ENCODE measurements at places on chromosomes 1 and 21.

DNA sequence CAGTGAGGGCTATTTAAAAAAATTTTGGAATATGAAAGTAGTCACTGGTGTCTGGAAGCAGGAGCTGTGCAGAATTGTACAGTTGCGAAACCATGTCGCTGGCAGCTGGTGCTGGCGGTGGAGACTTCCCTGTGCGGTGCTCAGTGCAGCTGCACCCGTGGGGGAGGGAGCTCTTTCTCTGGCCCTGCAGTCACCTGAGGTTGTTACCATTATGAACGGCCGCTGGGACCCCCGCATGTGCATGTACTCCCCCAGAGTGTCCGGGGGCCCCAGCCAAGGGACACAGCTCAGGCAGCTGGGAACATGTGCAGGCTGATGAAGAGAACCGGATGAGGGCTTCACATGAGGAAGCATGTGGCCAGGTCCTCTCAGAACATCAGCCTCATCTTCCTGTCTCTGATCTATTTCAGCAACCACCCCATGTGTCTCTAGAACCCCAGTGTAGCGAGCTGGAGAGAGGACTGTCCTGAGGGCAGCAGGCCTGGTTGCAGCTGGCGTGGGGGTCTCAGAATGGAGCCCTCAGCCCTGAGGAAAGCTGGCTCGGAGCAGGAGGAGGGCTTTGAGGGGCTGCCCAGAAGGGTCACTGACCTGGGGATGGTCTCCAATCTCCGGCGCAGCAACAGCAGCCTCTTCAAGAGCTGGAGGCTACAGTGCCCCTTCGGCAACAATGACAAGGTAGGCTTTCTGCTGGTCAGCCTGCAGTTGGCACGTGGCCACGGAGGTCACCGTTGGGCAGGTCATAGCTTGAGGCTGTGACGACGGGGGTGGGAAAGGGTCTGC, at the start of gene TRPM2:
TRPM2 (plus strand) TSS at position 431 of the 780 bp plus-strand sequence; CDS start at position 511, 80 bp downstream.
- peak; percentile 48 for DNase-seq

- no peak for DNase-seq
These were observed 98.9 kb downstream of the RGS2 start for GRCh38 chr1:192907545-192908243.

- DNase-seq: no peak
These were observed 2.4 kb upstream of the MFSD2A start for GRCh38 chr1:39952359-39953110.

DNA sequence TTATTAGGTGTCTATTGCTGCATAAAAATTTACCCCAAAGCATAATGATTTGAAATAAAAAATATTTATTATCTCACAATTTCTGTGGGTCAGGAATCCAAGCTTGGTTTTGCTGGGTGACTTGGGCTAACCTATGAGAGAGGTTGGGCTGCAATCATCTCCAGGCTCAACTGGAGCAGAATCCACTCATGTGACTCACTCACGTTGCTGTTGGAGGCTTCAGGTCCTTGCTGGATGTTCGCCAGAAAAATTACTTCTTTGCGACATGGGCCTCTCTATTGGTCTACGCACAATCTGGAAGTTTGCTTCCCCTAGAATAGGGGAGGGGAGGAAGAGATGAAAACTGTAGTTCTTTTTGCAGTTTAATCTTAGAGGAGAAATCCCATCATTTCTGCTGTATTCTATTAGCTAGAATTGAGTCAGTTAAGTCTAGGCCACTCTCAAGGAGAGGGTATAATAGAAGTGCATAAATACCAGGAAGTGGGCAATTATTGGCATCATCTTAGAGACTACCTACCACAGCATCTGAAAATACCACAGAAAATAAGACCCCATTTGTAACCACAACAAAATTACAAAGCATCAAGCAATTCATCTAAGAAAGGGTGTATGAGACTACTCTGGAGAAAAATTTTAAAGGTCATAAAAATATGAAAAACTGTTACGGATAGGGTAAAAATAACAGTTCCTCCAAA, 5.7 kb upstream of the FASLG start:
- no peak for DNase-seq

- no peak for DNase-seq
These were observed 3.0 kb upstream of the S100A9 start for GRCh38 chr1:153354515-153355193.

DNA sequence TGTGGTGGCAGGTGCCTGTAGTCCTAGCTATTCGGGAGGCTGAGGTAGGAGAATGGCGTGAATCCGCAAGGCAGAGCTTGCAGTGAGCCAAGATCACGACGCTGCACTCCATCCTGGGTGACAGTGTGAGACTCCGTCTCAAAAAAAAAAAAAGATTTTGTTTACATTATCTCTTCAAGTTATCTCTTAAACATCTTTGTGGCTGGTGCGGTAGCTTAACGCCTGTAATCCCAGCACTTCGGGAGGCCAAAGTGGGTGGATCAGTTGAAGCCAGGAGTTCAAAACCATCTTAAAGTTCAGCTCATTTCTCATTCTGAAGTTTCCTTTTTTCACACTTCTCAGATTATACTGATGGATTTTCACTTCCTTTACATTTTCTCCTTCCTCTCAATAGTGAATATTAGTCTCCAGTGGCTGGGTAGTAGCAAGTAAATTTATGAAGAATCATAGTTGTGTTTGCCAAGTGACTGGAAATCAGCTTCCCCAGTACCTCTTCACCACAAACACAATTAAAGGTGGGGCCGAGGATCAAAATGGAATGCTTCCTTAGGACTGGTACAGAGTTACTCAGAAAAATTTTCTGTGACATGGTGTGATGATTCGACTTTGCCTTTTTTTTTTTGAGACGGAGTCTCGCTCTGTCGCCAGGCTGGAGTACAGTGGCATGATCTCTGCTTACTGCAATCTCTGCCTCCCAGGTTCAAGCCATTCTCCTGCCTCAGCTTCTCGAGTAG, 13.8 kb downstream of the PIP5K1A start:
- peak; percentile 43 for DNase-seq

- no peak for DNase-seq
These were observed 42.2 kb downstream of the LRRC53 start for GRCh38 chr1:74470251-74470650.

GRCh38 chr1:109757936-109758786, 5.6 kb downstream of the EPS8L3 start:
- DNase-seq: no peak

- DNase-seq: no peak
These were observed 3.5 kb downstream of the PPM1J start for GRCh38 chr1:112711670-112712069.

- no peak for DNase-seq
These were observed 50.0 kb downstream of the CLIC4 start for GRCh38 chr1:24795236-24795635.

DNA sequence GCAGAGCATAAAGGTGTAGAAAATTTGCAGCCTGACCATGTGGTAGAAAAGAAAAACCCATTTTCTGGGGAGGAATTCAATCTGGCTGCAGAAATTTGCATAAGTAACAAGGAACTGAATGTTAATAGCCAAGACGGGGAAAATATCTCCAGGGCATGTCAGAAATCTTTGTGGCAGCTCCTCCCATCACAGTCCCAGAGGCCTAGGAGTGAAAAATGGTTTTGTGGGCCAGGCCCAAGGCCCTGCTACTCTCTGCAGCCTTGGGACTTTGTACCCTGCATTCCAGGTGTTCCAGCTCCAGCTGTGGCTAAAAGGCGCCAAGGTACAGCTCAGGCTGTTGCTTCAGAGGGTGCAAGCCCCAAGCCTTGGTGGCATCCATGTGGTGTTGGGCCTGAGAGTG, 152.9 kb downstream of the PATJ start:
- no peak for DNase-seq

DNA sequence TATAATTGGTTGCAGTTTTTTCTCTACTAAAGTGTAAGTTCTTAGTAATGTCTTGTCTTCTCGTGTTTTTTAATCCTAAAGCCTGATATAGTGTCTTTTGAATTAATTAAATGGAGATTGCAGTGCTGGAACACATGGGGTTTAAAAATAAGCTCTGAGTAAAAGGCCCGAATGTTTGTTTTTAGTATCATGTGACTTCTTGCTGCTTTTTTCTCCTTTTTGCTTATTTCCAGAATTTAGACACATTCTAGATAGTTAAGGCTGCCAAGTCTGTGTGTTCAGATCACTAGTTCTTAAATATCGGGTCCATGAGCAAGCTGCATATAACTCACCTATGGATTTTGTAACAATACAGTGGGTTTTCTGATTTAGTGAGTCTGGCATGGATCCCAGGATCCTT, 27.5 kb downstream of the KCTD3 start:
- DNase-seq: no peak

DNA sequence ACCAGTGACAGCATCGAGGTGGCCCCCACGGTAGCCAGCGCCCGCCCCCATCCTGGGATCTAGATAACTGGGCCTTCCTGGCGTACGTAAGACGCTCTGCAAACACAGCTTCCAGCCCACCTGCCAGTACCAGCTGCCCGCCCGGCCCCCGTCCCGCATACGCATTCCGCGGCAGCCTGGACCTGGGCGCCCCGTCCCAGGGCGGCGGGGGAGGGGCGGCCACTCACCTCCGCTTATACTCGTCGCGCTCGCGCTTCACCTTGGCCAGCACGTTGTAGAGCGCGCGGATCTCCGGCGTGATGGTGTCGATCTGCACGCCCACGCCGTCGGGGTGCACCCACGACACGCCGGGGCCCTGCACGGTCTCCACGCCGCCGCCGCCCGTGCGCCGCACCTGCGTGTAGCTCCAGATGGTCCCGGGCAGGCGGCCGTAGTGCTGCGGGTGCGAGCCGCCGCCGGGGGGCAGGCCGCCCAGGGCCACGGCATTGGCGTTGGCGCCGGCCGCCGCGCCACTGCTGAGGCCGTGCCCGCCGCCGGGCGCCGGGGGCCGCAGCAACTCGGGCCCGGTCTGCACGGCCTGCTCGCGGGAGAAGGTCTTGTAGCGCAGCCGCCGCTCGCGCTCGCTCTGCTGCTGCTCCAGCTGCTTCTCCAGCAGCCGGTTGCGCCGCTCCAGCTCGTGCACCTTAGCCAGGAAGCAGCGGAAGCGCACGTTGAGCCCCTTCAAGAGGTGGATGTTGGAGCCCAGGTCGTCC, 859 bp downstream of the IFFO2 start:
- peak; percentile 76 for DNase-seq

GRCh38 chr1:202501281-202501680, 152.8 kb downstream of the PPP1R12B start:
- no peak for DNase-seq

GRCh38 chr1:235659186-235659771, 9.7 kb upstream of the GNG4 start:
- DNase-seq: no peak

GRCh38 chr1:28394136-28394535, 24.6 kb downstream of the PHACTR4 start:
- no peak for DNase-seq

GRCh38 chr1:60386249-60386648, 312.7 kb upstream of the C1orf87 start:
- DNase-seq: no peak

GRCh38 chr1:151197863-151198253, 494 bp upstream of the PIP5K1A start:
- no peak for DNase-seq

DNA sequence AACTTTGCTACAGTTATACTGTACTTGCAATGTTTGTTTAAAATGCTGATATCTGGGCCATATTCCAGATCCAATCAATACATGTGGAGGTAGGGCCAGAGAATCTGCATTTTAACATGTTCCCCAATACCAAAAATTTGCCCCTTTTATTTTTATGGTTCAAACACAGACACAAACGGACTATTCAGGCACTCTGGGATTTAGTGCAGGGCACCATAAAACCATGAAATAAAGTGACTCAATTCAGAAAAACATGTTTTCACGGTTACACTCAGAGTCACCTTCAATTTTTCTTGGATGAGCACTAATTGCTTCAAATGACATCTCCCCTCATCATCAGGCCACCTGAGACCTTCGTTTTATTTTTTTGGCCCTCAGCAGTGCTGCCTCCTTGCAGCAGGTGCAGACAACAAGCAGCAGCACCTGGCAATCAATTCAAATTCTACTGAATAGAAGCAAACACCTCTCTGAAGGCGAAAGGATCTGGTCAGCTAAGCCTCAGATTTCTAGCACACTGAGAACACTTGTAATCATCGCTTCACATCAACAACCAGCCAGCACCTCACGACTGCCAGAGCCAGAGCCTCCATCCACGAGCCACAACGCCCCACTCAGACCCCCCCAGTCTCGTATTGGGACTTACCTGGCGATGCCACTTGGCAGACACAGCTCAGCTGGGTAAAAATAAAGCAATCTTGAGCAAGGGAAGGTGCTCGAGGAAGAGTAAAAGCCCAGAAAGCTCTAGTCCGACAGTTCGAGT, 1.1 kb downstream of the ERO1B start:
- DNase-seq: peak; percentile 44

- no peak for DNase-seq
These were observed 83.4 kb downstream of the SETD4 start for GRCh38 chr21:35976929-35977328.

- no peak for DNase-seq
These were observed 37.4 kb upstream of the DMBX1 start for GRCh38 chr1:46451948-46452930.

- DNase-seq: no peak
These were observed 31.3 kb upstream of the LRIG2 start for GRCh38 chr1:113041569-113042284.

DNA sequence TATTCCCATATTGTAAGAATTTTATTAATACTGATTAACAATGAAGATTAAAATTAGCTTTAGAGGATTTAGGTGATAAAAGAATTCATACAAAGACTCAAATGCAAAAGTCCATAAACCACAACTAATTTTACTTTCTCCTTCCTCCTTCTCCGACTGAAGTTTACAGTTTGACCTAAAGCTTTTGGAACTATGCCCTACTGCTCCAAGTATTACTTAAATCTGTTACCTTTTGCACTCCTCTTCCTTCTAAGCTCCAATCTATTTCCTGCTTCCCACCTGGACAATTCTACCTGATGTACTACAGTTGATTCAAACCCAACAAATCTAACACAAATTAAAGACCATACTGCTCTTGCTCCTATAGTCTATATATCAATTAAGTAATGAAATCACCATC, 36.3 kb downstream of the ANKRD13C start:
- DNase-seq: no peak
